ENCODE measurements at places on chromosomes 5 and 9. TPM values are rescaled to one million over a fixed set of nuclear protein-coding genes. Genes with fewer than 3 reads are reported as not detected.

The KIF20A gene
- total RNA-seq = 69.1 TPM

The GFPT2 gene
- 1.1 TPM for total RNA-seq

The PCDHB5 gene
- total RNA-seq = 1.8 TPM

The CEL gene
- 0.19 TPM for total RNA-seq

The NXNL2 gene
- total RNA-seq = 0.81 TPM

The ARSB gene
- total RNA-seq = 74.5 TPM

The AK1 gene
- total RNA-seq = 75.6 TPM

The CYSRT1 gene
- total RNA-seq = 0.87 TPM

The SEMA5A gene
- total RNA-seq = 47.5 TPM

The IL11RA gene
- total RNA-seq = 23.4 TPM

The FUT7 gene
- total RNA-seq = not detected

The SAXO1 gene
- total RNA-seq = under 0.01 TPM

The FBXO38 gene
- 67.6 TPM for total RNA-seq

The NME5 gene
- total RNA-seq = 5.0 TPM

The FAM193B gene
- total RNA-seq = 11.2 TPM

The SLC35A4 gene
- 18.5 TPM for total RNA-seq

The S1PR3 gene
- total RNA-seq = 17.5 TPM
